Muscle of back (tissue), 13 donors: ENCODE measurements at places on chromosomes 2 and 18. TPM values are rescaled to one million over a fixed set of nuclear protein-coding genes. Genes with fewer than 3 reads are reported as not detected.
A peak's percentile ranks its signal among the peaks of the same experiment; 100 is the strongest.

GRCh38 chr2:230721712-230722111, 9.1 kb downstream of the CAB39 start:
- DNase-seq, result no peak

Gene ERMN
- 0.53 TPM for polyA plus RNA-seq

Gene CIAO1
- 32.5 TPM for polyA plus RNA-seq

DNA sequence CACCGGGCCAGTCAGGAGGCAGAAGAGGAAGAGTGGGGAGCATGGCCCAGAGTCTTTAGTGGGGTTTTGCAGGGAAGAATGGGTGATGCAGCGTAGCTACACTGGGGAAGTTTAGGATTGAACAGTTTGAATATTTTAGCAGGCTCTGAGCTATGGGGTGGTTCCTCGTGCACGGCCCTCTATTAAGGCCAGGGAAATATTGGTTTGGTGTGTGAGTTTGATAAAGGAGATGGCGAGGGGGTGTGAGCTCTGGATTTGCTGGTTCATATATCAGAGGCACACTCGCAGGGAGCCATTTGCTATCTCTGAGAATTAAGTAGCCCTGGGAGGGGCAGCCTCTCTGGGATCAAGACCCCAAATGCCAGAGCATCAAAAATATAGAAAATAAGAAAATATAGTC, 50.1 kb downstream of the BOLA3 start:
- DNase-seq, result no peak

GRCh38 chr18:63346480-63347183, 20.4 kb downstream of the KDSR start:
- no peak for DNase-seq

DNA sequence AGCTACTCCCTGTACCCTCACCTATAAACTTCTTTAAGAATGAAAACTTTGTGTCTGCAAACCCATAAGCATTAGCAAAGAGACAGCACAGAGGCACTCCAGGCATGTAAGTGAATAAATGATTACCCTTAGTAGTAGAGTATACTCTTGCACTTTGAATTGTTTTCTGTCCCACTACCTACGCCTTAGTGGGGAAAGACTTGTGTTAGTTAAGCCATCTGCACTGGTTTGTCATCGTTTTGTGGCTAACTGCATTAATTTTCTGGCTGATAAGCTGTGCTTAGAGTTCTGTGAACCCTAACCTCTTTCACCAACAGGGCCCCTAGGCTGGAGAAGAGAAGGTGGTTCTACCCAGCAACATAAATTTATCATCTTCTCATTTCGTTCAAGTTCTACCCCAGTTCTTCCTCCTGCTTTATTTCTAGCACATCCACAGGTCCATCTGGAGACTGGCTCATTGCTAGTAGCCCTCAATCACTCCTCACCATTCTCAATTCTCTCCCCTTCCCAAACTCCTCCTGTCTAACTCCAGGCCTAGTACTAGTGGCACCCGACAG, 710 bp downstream of the LMAN2L start:
- no peak for DNase-seq

GRCh38 chr2:190533968-190534309, 583 bp downstream of the NEMP2 start:
- no peak for DNase-seq

GRCh38 chr2:54088719-54089118, 26.7 kb upstream of the ACYP2 start:
- DNase-seq, result no peak

- DNase-seq, result peak; percentile 42
Measured at GRCh38 chr2:120323214-120323613, 22.7 kb upstream of the INHBB start.

Gene ALPG
- polyA plus RNA-seq, result not detected

DNA sequence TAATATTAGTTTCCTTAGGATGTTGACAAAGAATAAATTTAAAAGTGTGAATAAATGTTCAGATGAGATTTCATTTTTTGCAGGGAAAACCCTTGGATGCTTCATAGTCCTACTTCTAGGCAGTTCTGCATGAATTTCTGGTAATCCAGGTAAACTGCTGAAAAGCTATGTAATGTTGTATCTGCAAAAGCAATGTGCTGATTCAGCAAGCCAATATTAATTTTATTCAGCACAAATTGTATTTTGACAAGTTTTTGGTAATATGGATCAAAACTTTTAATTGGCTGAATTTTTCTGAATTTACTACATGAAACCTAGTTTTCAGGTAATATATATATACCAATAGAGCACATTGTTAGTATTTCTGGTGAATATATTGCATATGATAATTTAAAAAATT, 17.8 kb upstream of the RBBP8 start:
- no peak for DNase-seq

DNA sequence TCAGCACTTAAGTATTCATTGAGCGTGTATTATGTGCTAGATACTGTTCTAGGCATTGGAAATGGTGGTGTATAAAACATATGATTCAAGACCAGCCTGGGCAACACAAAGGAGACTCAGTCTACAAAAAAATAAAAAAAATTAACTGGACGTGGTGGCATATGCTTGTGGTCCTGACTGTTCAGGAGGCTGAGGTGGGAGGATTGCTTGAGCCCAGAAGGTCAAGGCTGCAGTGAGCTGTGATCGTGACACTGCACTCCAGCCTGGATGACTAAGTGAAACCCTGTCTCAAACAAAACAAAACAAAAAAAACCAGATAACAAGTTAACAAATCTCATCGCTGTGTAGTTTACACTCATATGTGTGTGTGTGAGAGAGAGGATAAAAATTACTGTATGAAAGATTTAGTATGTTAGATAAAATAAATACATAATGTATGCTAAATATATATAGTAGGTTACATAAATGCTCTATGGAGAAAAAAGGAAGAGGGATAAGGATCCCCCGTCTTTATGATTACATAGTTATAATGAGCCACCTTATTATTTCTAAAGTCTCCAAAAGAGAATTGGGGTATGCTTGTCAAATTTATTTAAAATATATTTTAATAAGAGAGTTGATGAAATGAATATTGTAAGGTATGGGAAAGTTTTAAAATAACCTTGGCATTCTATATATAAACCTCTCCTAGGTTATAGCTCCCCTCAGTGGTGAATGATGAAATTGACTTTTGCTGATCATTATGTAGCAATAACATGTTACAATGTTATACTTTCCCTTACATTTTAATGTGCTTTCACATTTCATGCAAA, 69.2 kb downstream of the EHBP1 start:
- DNase-seq, result peak; percentile 70

DNA sequence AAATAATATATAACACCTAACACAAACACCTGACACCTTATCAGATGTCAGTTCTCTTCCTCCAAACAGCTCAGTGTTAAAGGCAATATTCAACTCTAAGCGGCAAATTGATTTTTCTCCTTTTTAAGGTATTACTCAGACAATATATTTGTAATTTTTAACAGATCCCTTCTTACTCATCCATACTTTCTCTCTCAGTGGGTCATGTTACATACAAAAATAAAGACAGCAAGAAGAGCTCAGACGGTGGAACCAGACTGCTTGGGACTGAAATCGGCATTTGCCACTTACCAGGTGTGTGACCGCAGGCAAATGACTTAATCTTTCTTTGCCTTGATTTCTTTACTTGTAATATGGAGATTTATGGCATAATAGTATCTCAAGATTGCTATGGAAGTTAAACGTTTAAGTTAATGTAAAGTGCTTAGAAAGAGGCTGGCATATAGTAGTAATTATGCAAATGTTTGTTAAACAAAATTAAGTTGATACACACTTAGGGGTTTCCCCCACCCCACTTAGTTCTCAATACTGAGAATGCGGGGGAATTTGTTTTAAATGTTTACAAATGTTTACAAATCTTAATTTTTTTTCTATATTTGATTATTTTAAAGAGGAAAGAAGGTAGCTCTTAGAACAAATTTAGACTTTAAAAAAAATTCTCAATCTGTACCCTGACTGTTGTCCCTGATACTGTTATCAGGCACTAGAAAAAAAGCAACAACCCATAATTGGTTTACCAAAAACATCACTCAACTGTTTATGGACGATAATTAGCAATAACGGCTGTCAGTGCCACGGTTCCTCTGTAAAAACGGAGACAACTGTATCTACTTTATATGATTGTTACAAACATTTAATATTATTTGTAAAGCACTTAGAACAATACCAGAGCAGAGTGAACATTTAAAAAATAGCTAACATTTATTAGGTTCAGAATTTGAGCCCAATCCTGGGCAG, 25.6 kb downstream of the MAP3K2 start:
- no peak for DNase-seq

Gene SLC19A3
- polyA plus RNA-seq, result 1.5 TPM

Gene FIGN
- 1.9 TPM for polyA plus RNA-seq

DNA sequence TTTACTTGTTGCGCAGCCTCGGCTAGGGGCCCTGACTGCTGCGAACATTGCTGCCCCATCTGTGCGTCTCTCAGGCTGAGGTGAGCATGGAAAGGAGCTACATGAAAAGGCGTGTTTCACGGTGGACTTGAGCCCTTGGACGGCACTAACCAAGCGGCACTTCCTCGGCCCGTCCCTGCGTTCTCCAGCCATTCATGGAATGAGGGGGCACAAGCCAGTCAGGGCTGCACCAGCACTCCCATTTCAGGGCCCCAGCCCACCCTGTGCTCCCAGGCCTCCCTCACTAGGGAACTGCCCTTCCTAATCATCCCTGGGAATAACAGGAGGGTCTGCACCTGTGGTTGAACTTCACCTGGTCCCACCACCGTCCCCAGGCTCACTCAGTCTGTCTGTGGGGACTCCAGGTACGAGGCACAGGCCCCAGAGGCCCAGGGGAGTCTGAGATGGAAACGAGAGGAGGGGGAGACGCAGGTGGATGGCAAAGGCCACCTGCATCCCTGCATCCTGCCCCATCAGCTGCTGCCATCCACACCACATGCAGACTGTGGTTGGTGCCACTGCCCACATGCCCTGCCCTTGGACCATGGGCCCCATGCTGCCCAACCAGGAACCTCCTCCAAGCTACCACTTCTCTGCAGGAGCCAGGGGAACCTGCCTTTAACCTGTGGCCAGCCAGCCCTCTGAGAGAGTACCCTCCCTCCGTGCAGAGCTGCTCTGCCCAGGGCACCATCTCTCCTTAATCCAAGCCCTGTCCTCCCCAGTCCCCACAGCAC, 99.7 kb downstream of the EIPR1 start:
- no peak for DNase-seq

Gene NRP2
- polyA plus RNA-seq, result 16.0 TPM

GRCh38 chr2:217521820-217522219, 481.0 kb downstream of the TNS1 start:
- peak; percentile 63 for DNase-seq

DNA sequence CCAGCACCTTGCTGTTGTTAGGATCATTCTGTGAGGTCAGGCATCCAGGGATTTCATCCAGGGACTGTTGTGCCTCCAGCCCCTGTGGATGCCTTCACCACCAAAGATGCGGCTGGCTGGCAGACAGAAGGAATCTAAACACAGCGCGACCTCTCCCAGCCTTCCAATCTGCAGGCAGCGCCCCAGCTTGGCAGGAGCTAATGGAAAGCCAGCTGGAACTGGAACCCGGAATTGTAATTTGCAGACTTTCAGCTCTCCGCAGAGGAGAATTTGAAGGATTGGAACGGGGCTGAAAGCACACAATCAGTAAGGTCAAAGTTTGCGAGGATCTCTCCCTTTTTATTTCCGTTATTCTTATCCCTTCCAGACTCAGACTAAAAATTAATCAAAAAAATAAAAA, 127.8 kb downstream of the TRIB2 start:
- peak; percentile 78 for DNase-seq

- DNase-seq, result no peak
Measured at GRCh38 chr2:234075518-234075915, 25.0 kb downstream of the SPP2 start.

GRCh38 chr18:6746386-6746960, 17.0 kb downstream of the ARHGAP28 start:
- DNase-seq, result no peak

- no peak for DNase-seq
Measured at GRCh38 chr2:120293096-120294007, 40.7 kb downstream of the RALB start.

- peak; percentile 94 for DNase-seq
Measured at GRCh38 chr2:112645310-112646101, at the start of gene SLC20A1. Gene SLC20A1, plus strand, starts transcription at chr2:112645939. Its CDS starts 890 bp downstream, at chr2:112646829.

DNA sequence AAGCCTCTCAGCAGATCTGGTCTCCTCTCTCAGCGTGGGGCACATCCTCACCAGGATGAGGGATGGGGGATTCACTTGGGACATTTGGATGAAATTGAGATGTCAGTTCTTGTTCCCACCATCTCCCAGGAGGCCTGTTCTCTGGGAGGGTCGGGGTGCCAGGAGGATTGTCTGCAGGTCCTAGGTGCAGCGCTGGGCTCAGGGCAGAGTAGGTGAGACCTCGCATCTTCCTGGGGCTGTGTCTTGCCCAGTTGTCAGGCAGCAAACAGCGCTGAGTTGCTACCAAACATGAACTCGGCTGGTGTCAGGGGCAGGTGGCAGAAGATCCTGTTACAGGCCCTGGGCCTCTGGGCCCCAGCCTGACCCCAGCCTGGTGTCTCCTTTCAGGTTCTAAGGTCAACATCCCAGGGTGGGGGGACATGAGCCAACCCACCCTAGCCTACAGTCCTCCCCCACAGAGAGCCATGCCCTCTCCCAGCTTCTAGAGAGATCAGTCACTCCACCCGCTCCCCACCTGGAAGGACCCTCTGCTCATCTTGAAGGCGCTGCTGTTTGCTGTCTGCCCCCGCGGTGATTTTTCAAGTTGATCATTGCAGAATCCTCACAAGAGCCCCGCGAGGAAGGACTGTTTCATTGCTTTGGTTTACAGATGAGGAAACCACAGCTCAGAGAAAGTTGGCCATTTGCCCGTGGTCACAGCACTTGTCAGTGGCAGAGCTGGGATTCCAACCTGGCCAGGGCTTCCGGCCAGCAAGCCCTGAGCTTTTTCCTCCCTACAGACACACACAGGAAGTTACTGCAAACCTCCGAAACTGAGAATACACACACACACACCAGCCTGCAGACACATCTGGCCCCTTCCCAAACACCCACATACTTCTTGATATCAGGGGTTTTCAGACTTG, 83.9 kb downstream of the STPG4 start:
- peak; percentile 75 for DNase-seq

GRCh38 chr2:45607701-45608100, 3.4 kb downstream of the SRBD1 start:
- DNase-seq, result no peak

- peak; percentile 91 for DNase-seq
Measured at GRCh38 chr2:39119732-39120520, 925 bp downstream of the SOS1 start.

Gene RTN4
- 597 TPM for polyA plus RNA-seq
